ENCODE measurements at places on chromosomes 3 and 15. TPM values are rescaled to one million over a fixed set of nuclear protein-coding genes. Genes with fewer than 3 reads are reported as not detected.

Gene CILP
- 0.08 TPM for total RNA-seq

Gene TRH
- total RNA-seq = not detected

Gene FAM174B
- total RNA-seq = 3.8 TPM

Gene MINAR1
- total RNA-seq = 1.1 TPM

Gene ECE2
- total RNA-seq = not detected

Gene IL16
- 32.3 TPM for total RNA-seq

Gene ZXDC
- total RNA-seq = 34.3 TPM

Gene LRRC2
- total RNA-seq = not detected

Gene CASR
- total RNA-seq = not detected

Gene SLC15A2
- total RNA-seq = 5.3 TPM

Gene C3orf70
- total RNA-seq = 0.17 TPM

Gene GABRG3
- not detected for total RNA-seq

Gene PATL2
- 13.0 TPM for total RNA-seq

Gene WWTR1
- 0.55 TPM for total RNA-seq

Gene CTSH
- 25.2 TPM for total RNA-seq

Gene TPRG1
- 5.0 TPM for total RNA-seq

Gene MORC1
- total RNA-seq = not detected

Gene STRIT1
- total RNA-seq = not detected

Gene TRIP4
- 36.6 TPM for total RNA-seq

All from natural killer cell treated with Interleukin-12 subunit alpha and Interleukin-12 subunit beta and Interleukin-15 and Interleukin-18, amount 100 ng/mL, for 72 hours (primary cell).